Activated CD8-positive, alpha-beta memory T cell treated with anti-CD3 and anti-CD28 coated beads for 4 hours (primary cell): ENCODE measurements at places on chromosomes 3 and 15.

DNA sequence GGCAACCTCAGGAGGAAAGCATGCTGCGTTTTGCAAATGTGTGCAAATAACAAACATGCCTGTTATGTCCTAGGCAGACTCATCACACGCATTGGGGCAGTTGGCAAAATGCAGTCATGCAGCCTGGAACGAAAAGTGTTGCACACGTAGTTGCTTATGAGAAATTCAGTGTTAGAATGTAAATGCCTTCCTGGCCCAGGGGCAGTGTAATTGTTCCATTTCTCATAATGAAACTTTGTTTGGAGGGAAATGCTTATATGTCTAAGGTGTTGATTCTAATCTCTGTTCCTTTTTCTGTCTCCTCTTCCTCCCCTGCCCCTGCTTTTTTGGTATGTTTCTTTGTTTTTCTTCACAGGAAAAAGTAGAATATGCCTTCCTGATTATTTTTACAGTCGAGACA lies 156.0 kb downstream of the CACNA1D start:
- DNase-seq, result no peak

DNA sequence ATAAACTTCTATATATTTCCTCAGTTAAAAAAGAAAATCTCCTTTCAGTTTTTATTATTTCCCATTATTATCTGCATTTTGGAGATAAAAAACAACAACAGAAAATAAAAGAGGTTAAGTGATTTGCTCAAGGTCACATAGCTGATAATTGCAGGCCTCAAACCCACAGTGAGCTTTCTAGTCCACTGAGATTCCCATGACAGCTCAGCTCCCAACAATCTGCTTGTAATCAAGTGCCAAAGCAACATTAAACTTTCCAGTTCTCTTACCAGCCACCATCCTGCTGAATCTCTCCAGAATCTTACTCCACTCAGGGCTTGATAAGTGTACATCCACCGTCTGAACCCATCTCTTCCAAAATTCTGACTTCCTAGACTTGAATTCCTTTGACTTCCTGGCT lies 318.2 kb upstream of the SEMA6D start:
- no peak for DNase-seq

DNA sequence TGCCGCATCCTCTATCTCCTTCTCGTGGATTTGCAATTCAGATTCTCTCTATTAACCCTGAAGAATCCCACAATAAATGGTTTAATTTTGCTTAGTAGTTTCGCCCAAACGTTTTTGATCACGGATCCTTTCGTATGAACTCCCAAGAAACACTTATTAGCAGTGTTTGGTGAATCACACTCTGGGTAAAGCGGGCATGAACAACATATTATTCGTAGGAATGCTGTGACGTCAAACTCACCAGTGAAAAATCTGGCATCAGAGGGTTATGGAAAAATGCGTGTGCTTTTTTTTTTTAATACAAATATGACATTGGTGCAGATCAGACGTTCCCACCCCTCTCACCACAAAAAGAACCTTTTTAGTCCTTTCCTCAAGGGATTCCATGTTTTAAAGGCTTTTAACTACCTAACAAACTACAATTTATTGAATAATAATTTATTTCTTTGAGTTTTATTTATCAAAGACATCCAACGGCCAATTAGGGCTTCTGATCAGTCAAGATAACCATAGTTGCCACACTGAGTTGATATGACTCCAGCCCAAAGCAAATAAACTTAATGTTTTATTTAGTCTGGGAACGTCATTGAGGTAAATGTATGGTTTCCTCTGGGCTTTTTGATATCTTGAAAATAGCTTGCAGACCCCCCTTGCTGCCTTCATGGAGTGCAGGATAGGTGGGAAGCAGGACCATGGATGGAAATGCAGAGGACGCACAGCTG lies 45.5 kb upstream of the CGNL1 start:
- DNase-seq, result no peak

DNA sequence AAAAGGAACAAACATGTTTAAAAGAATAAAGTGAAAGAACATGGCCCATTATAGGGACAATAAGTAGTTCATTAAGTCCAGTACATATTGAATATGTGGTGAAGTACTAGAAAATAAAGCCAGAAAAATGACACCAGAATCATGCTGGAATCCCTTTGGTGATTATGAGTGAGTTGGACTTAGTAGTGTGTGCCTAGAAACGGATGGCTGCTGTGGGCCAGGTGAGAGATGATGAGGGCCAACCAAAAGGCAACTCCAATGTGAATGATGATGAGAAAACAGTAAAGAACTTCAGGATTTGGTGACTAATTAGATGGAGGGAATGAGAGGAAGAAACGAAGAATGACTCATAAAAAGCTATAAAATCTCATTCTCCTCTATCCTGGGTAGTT lies 3.3 kb downstream of the CRYGS start:
- DNase-seq, result no peak
